ENCODE measurements at places on chromosomes 7 and 10. TPM values are rescaled to one million over a fixed set of nuclear protein-coding genes. Genes with fewer than 3 reads are reported as not detected.

PARG gene
- 32.0 TPM for total RNA-seq

PRR15 gene
- total RNA-seq: 1.6 TPM

NEURL1 gene
- 0.18 TPM for total RNA-seq

PROSER2 gene
- 6.5 TPM for total RNA-seq

DPP6 gene
- not detected for total RNA-seq

GRCh38 chr10:11472158-11472753, 139.2 kb downstream of the USP6NL start:
- no peak overlapping the region for H3K4me3 ChIP-seq
- H3K27me3 ChIP-seq: no peaks in the 10 kb centered on the region
- no peak overlapping the region for H3K27ac ChIP-seq
- H3K36me3 ChIP-seq: no peaks in the 10 kb centered on the region

DNA sequence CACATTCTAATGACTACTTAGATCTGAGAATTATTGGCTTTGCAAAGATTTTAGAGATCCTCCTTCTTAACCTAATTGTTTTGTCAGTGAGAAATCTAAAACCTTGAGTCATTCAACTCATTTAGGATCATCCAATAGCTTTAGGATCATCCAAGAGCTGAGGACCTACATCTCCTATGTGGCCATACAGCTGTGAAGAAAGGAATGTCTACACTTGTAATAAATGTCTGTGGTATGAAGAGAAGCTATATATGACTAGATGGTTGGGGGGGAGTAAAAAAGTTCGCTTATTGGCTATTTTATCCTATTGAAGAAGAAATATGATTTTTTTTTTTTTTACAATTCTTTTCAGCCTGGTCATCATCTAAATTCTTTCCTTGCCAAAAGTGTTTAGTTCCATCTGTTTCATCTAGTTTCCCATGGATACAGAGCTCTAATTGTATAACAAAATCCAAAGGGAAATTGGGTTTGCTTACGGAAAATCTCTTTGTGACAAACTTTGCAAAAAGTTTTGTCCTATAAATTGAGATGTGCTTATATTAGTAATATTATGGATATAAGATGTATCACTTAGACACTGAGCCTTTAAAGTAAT, 196.7 kb downstream of the PRKG1 start:
- no peak for DNase-seq
- H3K4me3 ChIP-seq: no peak overlapping the region
- no peaks in the 10 kb centered on the region for H3K27me3 ChIP-seq
- no peaks in the 10 kb centered on the region for H3K4me1 ChIP-seq

- no peak overlapping the region for H3K27ac ChIP-seq
- no peaks in the 10 kb centered on the region for H3K4me1 ChIP-seq
- no peak overlapping the region for H3K4me3 ChIP-seq
- no peak for DNase-seq
Measured at GRCh38 chr7:82364048-82364447, 79.5 kb downstream of the CACNA2D1 start.

DNA sequence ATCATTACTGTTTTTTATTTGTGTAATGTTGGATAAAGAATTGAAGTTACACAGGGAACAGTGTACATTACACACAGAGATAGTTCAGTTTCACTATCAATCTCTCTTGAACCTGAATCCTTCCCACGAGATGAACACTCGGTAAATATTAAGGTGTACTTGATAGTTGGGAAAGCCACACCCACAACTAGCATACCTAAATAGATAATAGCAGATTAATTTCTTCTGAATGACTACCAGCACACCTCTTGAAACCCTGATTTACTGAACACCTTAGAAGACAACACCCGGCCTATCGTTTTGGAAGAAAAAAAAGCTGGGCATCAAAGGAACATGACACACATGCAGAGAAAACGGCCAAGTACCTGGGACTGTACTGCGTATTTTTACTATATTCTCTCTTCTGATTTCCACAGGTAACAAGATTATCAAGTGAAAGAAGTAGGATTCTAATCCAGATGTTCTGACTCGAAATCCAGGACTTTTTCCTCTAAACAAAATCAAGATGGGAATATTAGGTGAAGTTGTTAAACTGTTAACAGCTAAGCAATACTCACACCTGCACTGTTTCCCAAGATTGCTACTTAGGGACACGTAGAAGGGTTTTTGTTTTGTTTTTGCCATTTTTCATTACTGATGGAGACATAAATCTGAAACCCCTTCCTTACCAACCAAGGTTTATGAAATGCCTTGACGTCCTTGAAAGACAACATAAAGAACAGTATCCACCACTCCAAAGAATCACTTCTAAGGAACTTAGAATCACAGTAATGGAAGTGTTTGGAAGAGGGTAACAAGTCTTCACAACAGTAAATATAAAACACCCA, 1.0 kb downstream of the CCDC186 start:
- no peak for DNase-seq
- peak overlapping the region; percentile 82 for H3K4me3 ChIP-seq
- H3K4me1 ChIP-seq: no peaks in the 10 kb centered on the region
- no peaks in the 10 kb centered on the region for H3K27me3 ChIP-seq
- H3K36me3 ChIP-seq: no peaks in the 10 kb centered on the region

DNA sequence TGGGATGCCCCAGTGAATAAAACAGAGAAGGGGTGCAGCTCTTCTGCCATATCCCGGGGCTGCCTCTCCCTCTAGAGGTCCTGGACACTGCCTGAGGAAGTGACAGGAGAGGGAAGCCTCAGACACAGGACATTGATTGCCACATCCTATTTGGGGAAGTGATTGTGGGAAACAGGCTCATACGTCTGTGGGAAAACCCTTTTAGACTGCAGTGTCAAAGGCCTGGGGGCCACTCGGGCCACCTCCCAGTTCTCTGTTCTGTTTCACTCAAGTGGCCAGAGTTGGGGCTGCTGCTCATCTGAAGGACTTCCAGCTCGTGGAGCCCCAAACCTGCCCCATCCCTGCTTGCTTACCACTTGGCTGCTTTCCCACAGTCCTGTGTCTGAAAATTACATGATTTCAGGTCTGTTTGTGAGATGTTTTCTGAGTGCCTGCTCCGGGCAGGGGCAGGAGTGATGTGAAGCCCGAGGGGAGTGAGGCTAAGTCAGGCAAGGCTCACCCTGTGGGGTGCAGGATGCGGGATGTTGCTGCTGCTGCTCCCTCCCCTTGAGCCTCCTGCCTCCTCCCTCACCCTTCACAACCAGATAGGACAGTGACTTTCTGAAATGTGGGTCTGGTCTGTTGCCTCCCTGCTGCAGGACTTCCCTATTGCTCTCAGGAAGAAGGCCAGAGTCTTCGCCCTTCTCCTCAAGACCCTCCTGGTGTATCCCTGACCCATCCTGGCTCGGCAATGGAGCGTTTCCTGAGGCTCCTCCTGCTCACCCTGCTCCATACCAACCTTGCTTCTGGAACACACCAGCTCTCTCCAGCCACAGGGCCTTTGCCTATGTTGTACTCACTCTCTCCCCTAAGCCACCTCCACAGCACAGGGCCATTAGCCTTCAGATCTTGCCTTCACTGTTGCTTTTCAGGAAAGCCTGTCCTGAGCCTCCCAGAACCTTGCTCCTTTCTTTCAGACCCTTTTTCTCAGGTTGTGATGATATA, 58.4 kb downstream of the NEURL1 start:
- H3K4me1 ChIP-seq: no peaks in the 10 kb centered on the region
- DNase-seq: no peak
- no peak overlapping the region for H3K4me3 ChIP-seq
- H3K36me3 ChIP-seq: no peaks in the 10 kb centered on the region
- no peaks in the 10 kb centered on the region for H3K27me3 ChIP-seq

- H3K36me3 ChIP-seq: no peaks in the 10 kb centered on the region
- H3K27ac ChIP-seq: no peak overlapping the region
- no peak overlapping the region for H3K4me3 ChIP-seq
- no peaks in the 10 kb centered on the region for H3K27me3 ChIP-seq
- DNase-seq: no peak
Measured at GRCh38 chr10:1643908-1644179, 93.5 kb downstream of the ADARB2 start.

DNA sequence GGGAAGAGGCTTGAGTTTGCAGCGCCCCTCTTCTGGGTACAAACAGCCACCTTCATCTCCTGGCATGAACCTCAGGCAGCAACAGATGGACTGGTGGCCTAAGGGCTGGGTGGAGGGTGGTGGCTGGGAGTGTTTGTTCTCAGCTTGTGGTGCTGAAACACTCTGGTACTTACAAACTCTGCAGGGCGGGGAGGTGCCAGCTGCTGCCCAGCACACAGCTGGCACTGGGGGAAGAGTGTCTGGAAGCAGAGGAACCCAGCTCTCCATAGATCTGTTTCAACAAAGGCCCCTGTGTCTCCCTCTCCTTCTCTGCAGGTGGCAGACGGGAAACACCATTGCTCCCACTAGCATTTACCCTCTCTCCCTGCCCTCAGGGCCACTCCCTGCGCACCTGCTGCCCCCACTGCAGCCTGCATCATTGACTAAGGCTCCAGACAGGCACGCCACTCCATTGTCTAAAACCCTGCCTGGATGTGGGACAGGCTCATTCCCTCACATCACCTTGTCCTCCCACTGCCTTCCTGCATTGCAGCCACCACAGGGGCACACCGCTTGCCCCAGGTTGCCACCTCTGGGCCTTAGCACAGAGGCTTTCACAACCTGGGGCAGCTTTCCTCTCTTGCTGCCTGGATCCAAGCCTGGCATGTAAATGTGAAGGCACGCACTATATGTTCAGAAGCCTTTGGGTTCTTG, 6.5 kb downstream of the ARHGAP22 start:
- H3K36me3 ChIP-seq: no peaks in the 10 kb centered on the region
- H3K27ac ChIP-seq: no peak overlapping the region
- H3K27me3 ChIP-seq: no peaks in the 10 kb centered on the region

DNA sequence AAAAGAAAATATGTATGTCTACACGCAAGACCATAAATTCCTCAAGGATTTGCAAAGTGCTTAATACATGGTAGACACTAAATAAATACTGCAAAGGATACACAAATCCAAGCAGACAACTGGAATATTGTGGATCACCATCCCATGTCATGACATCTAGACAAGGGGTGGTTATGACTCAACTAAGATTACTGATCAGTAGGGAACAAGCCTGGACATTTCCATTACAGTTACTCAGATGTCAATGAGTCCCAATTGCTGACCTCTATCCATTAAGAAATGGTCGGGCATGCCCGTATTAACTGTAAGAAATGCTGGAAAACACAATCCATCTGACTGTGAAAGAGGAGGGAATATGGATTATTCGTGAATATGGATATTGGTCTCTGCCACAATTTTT, 27.6 kb upstream of the RUFY2 start:
- DNase-seq: no peak
- no peaks in the 10 kb centered on the region for H3K36me3 ChIP-seq
- no peaks in the 10 kb centered on the region for H3K27me3 ChIP-seq
- H3K27ac ChIP-seq: no peak overlapping the region

GRCh38 chr10:30182191-30183054, 123.0 kb upstream of the JCAD start:
- no peaks in the 10 kb centered on the region for H3K4me1 ChIP-seq
- H3K27ac ChIP-seq: peak overlapping the region; percentile 5
- H3K4me3 ChIP-seq: no peak overlapping the region
- no peak for DNase-seq
- H3K36me3 ChIP-seq: no peaks in the 10 kb centered on the region

DNA sequence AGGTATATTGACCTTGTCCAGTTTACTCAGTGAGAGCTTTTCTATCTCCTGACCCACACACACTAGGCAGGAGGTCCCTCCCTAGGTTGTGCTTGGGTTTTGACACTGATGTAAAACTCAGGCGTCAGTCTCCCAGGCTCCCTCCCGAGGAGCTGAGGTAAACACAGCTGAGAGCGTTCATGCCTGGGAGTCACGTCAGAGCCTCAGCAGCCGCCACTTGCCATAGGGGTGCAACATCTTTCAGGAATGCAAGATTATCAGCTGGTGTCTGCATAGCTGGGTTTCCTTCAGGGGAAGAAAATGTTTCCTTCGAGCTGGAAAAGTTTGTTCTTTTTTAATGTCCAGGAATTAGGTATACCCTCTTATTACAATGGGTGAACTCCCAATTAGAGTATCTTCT, 70.6 kb downstream of the FGFR2 start:
- peaks cover 4% of the 10 kb centered on the region for H3K36me3 ChIP-seq
- H3K4me3 ChIP-seq: no peak overlapping the region
- no peak for DNase-seq
- H3K27me3 ChIP-seq: no peaks in the 10 kb centered on the region
- H3K27ac ChIP-seq: no peak overlapping the region

DNA sequence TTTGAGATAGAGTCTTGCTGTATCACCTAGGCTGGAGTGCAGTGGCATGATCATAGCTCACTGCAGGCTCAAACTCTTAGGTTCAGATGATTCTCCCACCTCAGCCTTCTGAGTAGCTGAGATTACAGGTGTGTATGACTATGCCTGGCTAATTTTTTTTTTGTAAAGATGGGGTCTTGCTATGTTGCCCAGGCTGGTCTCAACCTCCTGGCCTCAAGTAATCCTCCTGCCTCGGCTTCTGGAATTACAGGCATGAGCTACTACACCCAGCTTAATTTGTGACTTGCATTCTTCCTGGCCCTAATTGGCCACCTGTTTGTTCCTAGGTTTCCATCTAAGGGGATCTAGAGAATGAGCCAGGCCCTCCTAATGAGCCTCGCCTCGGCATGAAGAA, 9.3 kb downstream of the ARHGAP22 start:
- no peaks in the 10 kb centered on the region for H3K27me3 ChIP-seq
- H3K27ac ChIP-seq: no peak overlapping the region
- no peak for DNase-seq
- no peak overlapping the region for H3K4me3 ChIP-seq
- H3K36me3 ChIP-seq: no peaks in the 10 kb centered on the region

DNA sequence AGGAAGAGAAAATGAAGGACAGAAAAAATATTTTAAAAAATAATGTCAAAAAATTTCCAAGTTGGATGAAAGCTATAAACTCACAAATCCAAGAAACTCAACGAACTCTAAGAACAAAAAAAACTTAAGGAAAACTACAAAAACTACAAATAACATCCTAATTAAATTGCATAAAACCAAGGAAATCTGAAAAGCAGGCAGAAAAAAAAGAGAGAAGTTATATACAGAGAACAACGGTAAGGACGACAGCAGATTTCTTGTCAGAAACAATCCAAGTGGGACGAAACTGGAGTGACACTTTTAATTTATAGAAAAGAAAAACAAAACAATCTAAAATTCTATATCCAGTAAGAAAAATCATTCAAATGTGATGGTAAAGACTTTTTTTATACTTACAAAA, 122.2 kb upstream of the LYZL1 start:
- no peaks in the 10 kb centered on the region for H3K27me3 ChIP-seq
- no peaks in the 10 kb centered on the region for H3K4me1 ChIP-seq
- H3K36me3 ChIP-seq: no peaks in the 10 kb centered on the region
- H3K4me3 ChIP-seq: no peak overlapping the region
- H3K27ac ChIP-seq: no peak overlapping the region

GRCh38 chr10:3248526-3249306, 76.1 kb upstream of the PITRM1 start:
- H3K27me3 ChIP-seq: no peaks in the 10 kb centered on the region
- H3K4me1 ChIP-seq: no peaks in the 10 kb centered on the region
- no peak for DNase-seq
- H3K27ac ChIP-seq: peak overlapping the region; percentile 80

- no peaks in the 10 kb centered on the region for H3K36me3 ChIP-seq
- H3K4me1 ChIP-seq: no peaks in the 10 kb centered on the region
- no peak overlapping the region for H3K27ac ChIP-seq
Measured at GRCh38 chr10:5843686-5844344, 30.6 kb upstream of the GDI2 start.

- no peak for DNase-seq
- H3K4me3 ChIP-seq: no peak overlapping the region
- no peak overlapping the region for H3K27ac ChIP-seq
- no peaks in the 10 kb centered on the region for H3K36me3 ChIP-seq
- no peaks in the 10 kb centered on the region for H3K4me1 ChIP-seq
Measured at GRCh38 chr7:115941703-115942268, 88.8 kb downstream of the TFEC start.
